Mesothelial cell of epicardium (in vitro differentiated cells): ENCODE measurements at places on chromosomes 11 and 22. TPM values are rescaled to one million over a fixed set of nuclear protein-coding genes. Genes with fewer than 3 reads are reported as not detected.

The SLC43A1 gene
- total RNA-seq, result 2.1 to 3.3 TPM (median 2.8 TPM) in 3 replicates

- H3K4me1 ChIP-seq, result peaks cover 4% of the 10 kb centered on the region
- H3K36me3 ChIP-seq, result no peaks in the 10 kb centered on the region
- DNase-seq, result no peak
- no peak overlapping the region for H3K27ac ChIP-seq
- no peaks in the 10 kb centered on the region for H3K27me3 ChIP-seq
- no peak overlapping the region for H3K4me3 ChIP-seq
Observed at GRCh38 chr11:91078221-91078620, 855.4 kb upstream of the CHORDC1 start.

DNA sequence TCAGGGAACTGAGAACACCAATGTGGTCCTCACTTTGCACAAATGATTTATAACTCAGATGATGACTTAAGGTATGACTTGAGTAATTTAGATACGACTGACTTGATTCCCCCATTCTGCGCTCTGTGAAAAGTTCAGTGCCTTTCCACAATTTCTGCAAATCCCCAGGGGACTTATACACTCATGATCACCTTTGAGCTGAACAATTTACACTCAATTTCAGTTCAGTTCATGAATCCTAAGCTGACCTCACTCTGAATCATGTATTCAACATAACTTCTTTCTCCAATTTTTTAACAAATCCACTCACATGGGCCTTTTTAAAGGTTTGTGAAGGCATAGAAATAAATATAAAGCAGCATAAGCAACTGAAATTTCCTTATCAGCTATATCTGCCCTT is 274.2 kb downstream of the FAM76B start:
- H3K27me3 ChIP-seq, result no peaks in the 10 kb centered on the region
- no peak overlapping the region for H3K4me3 ChIP-seq
- no peaks in the 10 kb centered on the region for H3K36me3 ChIP-seq
- H3K4me1 ChIP-seq, result peaks cover 50% of the 10 kb centered on the region
- DNase-seq, result no peak

GRCh38 chr11:112225753-112226061 is 521 bp upstream of the PTS start:
- DNase-seq, result no peak
- peak overlapping the region; percentile 88 for H3K4me3 ChIP-seq
- H3K27ac ChIP-seq, result peak overlapping the region; percentile 86
- peaks cover 24% of the 10 kb centered on the region for H3K36me3 ChIP-seq
- H3K4me1 ChIP-seq, result peaks cover 29% of the 10 kb centered on the region
- H3K27me3 ChIP-seq, result no peaks in the 10 kb centered on the region

- DNase-seq, result no peak
- peaks cover 15% of the 10 kb centered on the region for H3K4me1 ChIP-seq
- H3K4me3 ChIP-seq, result no peak overlapping the region
Observed at GRCh38 chr11:123187665-123188507, 7.2 kb downstream of the CLMP start.

GRCh38 chr11:35290876-35291275 is 128.5 kb downstream of the SLC1A2 start:
- H3K27me3 ChIP-seq, result peaks cover 5% of the 10 kb centered on the region
- H3K4me1 ChIP-seq, result peaks cover 14% of the 10 kb centered on the region
- H3K36me3 ChIP-seq, result no peaks in the 10 kb centered on the region
- H3K4me3 ChIP-seq, result no peak overlapping the region

- no peaks in the 10 kb centered on the region for H3K27me3 ChIP-seq
- DNase-seq, result no peak
- peak overlapping the region; percentile 13 for H3K27ac ChIP-seq
- H3K4me3 ChIP-seq, result no peak overlapping the region
- H3K4me1 ChIP-seq, result peaks cover 38% of the 10 kb centered on the region
- H3K36me3 ChIP-seq, result no peaks in the 10 kb centered on the region
Observed at GRCh38 chr11:16293204-16293681, 63.1 kb downstream of the SOX6 start.

DNA sequence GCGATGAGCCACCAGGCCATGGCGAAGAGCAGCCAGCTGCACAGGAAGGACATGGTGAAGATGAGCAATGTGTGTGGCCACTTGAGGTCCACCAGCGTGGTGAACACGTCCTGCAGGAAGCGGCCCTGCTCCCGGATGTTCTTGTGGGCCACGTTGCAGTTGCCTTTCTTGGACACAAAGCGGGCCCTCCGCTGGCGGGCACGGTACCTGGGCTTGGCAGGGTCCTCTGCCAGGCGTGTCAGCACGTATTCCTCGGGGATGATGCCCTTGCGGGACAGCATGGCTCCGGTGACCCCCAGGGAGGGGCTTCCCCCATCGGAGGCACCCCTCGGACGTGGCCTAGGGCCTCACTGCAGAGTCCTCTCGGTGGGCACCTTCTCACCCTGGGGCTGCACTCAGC is 648 bp downstream of the KCNJ11 start:
- no peaks in the 10 kb centered on the region for H3K4me1 ChIP-seq
- peak overlapping the region; percentile 53 for H3K4me3 ChIP-seq
- peaks cover 3% of the 10 kb centered on the region for H3K36me3 ChIP-seq
- H3K27me3 ChIP-seq, result peaks cover 49% of the 10 kb centered on the region
- DNase-seq, result no peak
- H3K27ac ChIP-seq, result no peak overlapping the region

GRCh38 chr11:33723238-33723881 is 12.9 kb downstream of the CD59 start:
- peaks cover 17% of the 10 kb centered on the region for H3K4me1 ChIP-seq
- no peak overlapping the region for H3K27ac ChIP-seq
- peaks cover 36% of the 10 kb centered on the region for H3K36me3 ChIP-seq
- no peak overlapping the region for H3K4me3 ChIP-seq
- DNase-seq, result no peak
- H3K27me3 ChIP-seq, result no peaks in the 10 kb centered on the region

DNA sequence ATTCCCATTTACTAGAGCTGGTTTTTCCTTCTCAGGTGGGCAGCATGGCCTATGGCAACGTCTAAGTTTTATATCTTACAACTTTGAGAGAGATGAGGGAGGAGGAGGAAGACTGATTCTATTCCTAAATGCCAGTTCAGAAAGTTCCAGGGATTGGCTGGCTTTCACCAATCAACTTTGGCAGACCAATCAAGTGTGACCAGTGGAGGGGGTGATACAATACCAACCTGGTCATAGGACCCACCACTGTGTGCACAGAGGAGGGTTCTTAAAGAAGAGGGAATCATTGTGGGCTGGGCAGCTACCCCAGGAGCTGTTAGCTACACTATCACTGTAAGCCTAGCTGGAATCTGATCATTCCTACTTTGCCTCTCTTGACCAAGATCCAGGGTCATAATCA is 8.1 kb downstream of the DIXDC1 start:
- H3K4me3 ChIP-seq, result no peak overlapping the region
- H3K27ac ChIP-seq, result no peak overlapping the region

The OPCML gene
- 2.6 to 3.3 TPM (median 3.0 TPM) in 3 replicates for total RNA-seq

DNA sequence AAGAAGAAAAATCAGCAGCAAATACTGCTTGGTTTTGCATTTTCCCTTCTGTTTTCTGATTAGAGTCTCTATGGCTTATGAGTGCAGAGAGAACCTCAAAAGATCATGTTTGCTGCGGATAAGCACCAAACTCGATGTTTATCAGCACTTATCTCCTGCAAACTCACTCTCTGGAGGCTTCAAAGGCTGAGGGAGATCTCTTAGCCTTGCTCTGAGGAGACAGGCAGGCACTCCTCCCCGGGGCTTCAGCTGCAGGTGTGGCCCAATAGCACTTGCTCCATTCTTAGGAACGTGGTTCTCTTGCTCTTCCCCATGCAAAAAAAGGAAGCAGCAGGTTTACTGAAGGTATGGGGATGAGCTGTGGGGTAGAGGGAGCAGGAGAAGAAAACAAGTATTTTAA is 45.1 kb downstream of the FLI1 start:
- no peak for DNase-seq
- H3K4me3 ChIP-seq, result no peak overlapping the region
- peaks cover 9% of the 10 kb centered on the region for H3K27me3 ChIP-seq
- H3K27ac ChIP-seq, result peak overlapping the region; percentile 25

- H3K4me3 ChIP-seq, result no peak overlapping the region
- H3K36me3 ChIP-seq, result no peaks in the 10 kb centered on the region
- H3K4me1 ChIP-seq, result no peaks in the 10 kb centered on the region
- H3K27ac ChIP-seq, result no peak overlapping the region
- peaks cover 19% of the 10 kb centered on the region for H3K27me3 ChIP-seq
Observed at GRCh38 chr11:6746086-6746618, 25.6 kb downstream of the OR2AG2 start.

- H3K4me3 ChIP-seq, result peak overlapping the region; percentile 65
Observed at GRCh38 chr11:99069856-99070444, 49.2 kb downstream of the CNTN5 start.

The HBG1 gene
- not detected in 3 replicates for total RNA-seq
